ENCODE measurements at places on chromosomes 7 and 10.

GRCh38 chr10:14728346-14728745, 46.4 kb downstream of the FAM107B start:
- DNase-seq = no peak

- DNase-seq = no peak
Measured at GRCh38 chr10:116764979-116765378, 22.6 kb upstream of the HSPA12A start.

DNA sequence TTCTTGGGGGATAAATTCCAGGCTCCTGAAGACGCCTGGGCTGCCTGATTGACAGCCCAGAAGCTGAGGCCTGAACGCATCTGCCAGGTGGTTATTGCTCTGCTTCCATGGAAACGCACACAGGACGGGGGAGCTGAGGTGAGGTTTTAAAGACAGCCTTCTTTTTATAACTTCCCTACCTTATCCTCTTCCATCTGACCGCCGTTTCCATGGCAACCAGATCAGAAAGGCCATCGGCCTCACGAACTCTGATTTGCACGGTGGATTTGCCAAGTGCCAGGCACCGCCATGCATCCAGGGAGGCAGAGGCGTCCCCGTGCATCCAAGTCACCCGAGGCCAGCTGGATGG, 260.9 kb downstream of the ADARB2 start:
- no peak for DNase-seq

DNA sequence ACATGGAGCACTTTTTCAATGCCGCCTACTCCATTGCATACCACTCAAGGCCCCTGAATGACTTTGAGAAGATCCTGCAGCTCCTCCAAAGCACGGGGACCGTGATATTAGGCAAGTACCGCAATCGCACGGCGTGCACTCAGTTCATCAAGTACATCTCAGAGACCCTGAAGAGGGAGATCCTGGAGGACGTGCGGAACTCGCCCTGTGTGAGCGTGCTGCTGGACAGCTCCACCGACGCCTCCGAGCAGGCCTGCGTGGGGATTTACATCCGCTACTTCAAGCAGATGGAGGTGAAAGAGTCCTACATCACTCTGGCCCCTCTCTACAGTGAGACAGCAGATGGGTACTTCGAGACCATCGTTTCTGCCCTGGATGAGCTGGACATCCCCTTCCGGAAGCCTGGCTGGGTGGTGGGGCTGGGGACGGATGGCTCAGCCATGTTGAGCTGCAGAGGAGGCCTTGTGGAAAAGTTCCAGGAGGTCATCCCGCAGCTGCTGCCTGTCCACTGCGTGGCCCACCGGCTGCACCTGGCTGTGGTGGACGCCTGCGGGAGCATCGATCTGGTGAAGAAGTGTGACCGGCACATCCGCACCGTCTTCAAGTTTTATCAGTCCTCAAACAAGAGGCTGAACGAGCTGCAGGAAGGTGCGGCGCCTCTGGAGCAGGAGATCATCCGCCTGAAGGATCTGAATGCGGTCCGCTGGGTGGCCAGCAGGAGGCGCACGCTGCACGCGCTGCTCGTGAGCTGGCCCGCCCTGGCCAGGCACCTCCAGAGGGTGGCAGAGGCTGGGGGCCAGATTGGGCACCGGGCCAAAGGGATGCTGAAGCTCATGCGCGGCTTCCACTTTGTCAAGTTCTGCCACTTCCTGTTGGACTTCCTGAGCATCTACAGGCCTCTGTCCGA, 12.7 kb upstream of the ATP6V0E2 start:
- DNase-seq = no peak

- no peak for DNase-seq
Measured at GRCh38 chr7:100472121-100472851, 6.7 kb downstream of the TSC22D4 start.

- no peak for DNase-seq
Measured at GRCh38 chr7:111368381-111369065, 193.8 kb downstream of the IMMP2L start.

DNA sequence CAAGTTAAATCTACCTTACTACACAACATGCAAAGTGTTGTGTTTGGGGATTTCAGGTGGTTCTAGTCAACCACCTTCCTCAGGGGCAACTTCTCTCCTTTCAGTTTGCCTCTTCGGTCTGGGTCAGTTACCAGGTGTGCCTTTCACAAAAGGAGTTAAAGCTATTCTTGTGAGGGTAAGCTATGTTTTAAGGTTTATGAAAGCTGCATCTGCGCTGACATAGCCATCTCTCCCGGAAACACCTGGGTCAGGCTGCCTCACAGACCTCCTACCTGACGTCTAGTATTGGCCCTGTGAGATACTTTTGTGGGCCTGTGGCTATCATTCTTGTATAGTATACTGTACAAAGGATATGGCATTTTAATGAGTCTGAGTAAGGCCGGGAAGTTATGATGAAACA, 67.7 kb upstream of the ITGA8 start:
- no peak for DNase-seq

DNA sequence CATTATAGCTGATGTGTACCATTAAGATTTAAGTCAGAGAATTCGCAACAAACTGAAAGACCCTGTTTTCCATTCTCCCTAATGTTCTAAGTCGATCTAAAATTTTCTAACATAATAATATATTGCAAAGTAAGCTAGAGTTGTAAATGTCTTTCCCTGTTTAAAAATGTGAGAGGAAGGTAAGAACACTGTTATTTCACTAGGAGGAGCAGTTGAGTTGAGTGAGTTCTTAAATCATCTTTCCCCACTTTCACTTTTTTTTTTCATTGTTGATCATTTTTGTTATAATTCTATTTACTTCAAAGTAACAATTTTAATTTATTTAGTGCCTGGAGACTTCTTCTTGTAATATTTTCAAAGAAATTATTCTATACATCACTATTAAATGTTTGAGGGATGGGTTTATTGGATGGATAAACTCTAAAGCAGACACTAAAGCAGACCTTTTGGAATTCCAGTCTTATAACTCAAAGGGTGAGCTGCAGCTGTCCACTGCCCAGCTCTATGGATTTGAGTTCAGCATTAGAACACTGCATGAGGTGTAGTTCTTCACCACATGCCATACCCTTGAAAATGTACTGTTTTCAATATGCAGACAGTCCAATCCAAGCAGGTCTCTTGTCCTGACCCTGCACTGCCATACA, 181.3 kb upstream of the FZD1 start:
- no peak for DNase-seq

DNA sequence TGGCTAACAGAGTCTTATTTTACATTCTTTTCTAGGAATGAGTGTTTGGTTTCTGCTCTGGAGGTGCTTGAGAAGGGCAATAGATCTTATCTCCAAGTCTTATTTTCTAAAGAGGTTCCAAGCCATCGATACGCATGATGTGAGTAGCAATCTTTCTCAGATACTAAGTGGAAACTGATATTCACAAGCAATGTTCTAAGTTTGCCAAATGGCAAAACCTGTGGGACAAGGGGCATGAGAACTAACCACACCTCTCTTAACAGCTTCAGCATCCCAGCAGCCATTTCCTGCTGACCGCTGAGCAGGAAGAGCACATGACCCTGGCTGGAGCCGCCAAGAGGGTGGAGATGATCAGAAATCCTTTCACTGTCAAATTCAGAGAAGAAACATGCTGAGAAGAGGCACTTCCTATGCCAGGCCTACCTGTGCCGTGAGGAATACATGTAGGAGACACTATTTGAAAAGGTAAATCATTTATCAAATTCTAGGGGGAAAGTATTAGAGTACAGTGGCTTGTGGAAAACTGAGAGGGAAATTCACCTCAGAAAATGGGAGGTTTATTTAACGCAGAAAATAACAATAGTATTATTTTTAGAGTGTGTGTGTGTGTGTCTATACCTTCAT, 35.2 kb downstream of the CCDC71L start:
- no peak for DNase-seq

DNA sequence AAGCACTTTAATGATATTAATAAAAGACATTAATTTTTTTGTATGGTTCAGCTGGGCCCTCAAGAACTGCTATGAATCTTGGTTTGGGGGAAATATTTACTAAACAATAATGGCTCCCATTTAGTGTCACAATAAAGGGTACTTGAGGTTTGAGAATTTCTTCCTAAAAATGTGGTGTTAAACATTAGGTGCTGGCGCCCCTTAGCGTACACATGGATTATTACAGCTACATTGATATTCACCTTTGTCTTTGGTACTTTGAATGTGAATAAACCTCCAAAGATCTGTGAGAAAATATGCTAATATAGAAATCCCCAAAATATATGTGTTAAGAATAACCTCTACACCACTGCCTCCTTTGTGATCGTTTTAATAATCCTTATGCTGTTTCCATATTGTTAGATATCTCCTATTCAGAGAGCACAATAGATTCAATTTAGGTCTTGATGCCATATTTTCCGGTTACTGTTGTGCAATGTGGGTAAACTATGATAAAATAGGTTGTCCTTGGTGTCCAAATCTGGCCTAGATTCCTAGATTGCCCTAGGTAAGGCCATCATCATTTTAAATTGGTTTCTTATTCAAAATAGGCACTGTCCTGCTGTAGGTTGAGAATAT, 161.8 kb upstream of the CACNA2D1 start:
- no peak for DNase-seq

GRCh38 chr7:112484671-112485167, 3.9 kb downstream of the LSMEM1 start:
- no peak for DNase-seq

- no peak for DNase-seq
Measured at GRCh38 chr7:55486991-55487390, 85.3 kb downstream of the VOPP1 start.

DNA sequence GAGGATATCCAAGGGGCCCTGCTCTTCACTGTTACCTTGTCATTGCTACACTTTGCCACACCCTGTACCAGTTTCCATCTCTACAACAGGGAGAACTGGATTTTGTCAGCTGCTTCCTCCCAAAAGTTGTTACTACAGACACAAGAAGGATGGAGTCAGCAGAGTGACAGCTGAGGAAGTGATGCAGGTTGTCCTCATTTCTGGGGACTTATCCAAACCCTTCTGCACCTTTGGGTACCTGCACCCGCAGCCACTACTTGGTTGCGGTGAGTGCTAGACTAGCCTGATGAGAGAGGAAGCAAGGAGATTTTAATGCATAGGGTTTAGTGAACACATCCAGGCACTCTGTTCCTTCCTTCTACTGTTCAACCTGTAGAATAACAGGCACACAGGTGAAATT, 281.0 kb downstream of the RPS24 start:
- no peak for DNase-seq

DNA sequence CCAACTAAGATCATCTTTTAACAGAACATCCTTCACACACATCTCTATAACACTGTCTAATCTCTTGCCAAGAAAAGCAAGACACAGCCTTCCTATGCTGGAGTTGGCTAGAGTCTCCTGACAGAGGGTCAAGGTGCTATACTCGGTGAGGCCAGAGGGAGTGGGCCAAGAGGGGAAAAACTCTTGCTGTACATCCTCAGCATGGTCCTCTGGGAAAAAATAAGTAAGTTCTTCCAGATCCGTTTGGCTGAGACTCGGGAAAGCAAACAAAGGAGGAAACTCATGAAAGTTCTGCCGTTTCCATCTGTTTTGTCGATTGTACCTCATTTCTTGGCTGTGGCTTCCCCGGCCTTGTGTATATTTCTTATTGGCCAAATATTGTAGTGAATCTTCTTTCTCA, 33.9 kb downstream of the VWDE start:
- no peak for DNase-seq

DNA sequence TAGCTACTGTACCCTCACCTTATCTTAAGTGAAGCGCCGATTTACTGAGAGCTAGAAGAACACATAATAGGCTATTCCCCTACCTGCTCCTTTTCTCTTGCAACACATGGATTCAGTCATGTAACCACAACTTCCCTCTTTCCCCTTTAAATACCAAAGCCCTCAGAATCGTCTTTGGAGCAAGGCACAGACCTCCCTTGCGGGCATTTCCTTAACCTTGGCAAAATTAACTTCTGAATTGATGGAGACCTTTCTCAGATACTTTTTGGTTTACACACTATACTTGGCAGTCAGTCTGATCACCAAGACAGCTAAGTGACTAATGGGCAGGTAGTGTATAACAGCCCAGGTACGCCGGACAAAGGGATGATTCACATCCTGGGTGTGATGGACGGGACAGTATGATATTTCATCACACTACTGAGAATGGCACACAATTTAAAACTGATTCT, 72.7 kb upstream of the SEC61G start:
- DNase-seq = no peak

DNA sequence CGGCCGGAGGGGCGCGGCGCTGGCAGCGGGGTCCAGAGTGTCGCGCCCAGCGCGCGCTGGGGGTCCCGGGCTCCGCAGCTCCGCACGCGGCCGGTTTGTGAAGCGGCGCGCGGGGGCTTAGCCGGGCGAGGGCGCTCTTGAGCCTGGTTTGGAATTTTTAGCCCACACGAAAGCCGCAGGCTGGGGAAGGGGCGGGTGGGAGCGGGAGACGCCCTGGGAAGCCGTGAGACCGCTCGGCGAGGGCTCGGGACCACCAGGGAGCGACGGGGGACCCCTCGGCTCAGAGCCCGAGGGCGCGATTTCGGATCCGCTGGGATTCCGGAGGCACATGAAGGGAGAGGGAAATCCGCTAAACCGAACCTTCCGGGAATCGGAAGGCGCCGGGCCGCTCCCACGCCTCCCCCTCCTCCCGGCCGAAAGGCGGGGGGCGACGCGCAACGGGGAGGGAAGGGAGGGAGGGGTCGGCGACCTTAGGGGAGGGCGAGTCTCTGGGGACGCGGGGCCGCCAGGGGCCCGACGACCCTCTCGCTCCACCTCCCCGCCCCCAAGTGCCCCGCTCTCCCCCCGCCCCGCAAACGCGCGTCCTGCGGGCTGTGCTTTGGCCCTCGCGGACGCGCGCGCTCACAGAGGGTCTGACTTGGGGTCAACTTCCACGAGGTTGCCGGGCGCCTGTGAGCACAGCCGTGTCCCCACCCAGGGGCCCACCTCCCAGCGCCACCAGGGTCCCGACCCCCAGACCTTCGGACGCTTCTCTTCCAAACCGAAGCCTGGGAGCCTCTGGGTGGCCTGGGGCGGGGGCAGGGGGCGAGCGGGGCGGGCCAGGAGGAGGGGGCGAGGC, 5.1 kb upstream of the ELFN1 start:
- DNase-seq = peak; percentile 15

GRCh38 chr10:77685432-77685831, 47.8 kb upstream of the KCNMA1 start:
- no peak for DNase-seq

- DNase-seq = no peak
Measured at GRCh38 chr10:26746061-26746460, 48.6 kb downstream of the PDSS1 start.

DNA sequence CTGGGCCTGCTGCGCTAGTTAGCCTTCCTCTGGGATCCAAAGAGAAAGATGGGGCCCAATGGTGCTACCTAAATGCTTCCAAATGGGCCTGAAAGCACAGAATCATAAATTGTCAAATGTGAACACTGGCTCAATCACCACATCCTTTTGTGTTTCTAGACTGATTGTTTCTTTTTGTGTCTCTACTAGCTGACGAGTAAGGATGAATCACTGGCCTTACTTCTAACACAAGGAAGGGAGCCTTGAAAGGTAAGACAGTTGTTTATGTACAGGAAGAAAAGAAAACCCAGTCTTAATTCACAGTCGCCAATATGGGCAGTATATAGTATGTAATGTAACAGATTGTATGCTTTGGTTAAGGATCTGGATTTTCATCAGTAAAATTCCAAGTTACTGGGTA, 89.5 kb downstream of the ZNF92 start:
- DNase-seq = no peak

All from stimulated activated CD8-positive, alpha-beta memory T cell treated with anti-CD3 and anti-CD28 coated beads, Interleukin-4, amount 100 ng/mL, for 1 hour (primary cell).